ENCODE measurements at places on chromosomes 7 and 10.

GRCh38 chr10:36448760-36449691 is 676.4 kb upstream of the ANKRD30A start:
- no peak overlapping the region for H3K4me3 ChIP-seq
- no peaks in the 10 kb centered on the region for H3K27me3 ChIP-seq

- no peaks in the 10 kb centered on the region for H3K4me1 ChIP-seq
- no peaks in the 10 kb centered on the region for H3K36me3 ChIP-seq
- H3K27me3 ChIP-seq, result no peaks in the 10 kb centered on the region
- no peak for DNase-seq
- H3K27ac ChIP-seq, result no peak overlapping the region
- no peak overlapping the region for H3K4me3 ChIP-seq
Measured at GRCh38 chr10:4931587-4931986, 31.6 kb upstream of the AKR1C1 start.

- no peak for DNase-seq
- no peaks in the 10 kb centered on the region for H3K4me1 ChIP-seq
- H3K4me3 ChIP-seq, result no peak overlapping the region
- no peaks in the 10 kb centered on the region for H3K27me3 ChIP-seq
Measured at GRCh38 chr7:18703685-18704084, 208.1 kb downstream of the HDAC9 start.

DNA sequence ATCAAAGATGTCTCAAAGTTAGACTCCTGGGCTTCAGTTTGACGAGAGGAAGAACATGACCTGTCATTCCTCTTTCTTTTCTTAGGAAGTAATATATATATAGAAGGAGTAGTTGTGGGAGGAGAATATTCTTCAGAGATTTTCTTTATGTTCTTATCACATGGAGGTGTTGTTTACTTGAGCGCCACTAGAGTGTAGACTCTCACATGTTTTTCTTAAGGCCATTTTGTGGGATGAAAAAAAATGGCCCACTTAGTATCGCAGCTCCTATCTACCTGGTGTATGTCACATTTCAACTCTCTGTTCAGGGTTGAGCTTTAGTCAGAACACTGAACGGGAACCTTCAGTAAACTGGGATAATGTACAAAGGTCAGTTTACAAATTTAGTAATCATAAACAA is 645.2 kb downstream of the PHTF2 start:
- H3K4me3 ChIP-seq, result no peak overlapping the region
- no peaks in the 10 kb centered on the region for H3K36me3 ChIP-seq
- H3K4me1 ChIP-seq, result no peaks in the 10 kb centered on the region
- DNase-seq, result no peak
- H3K27ac ChIP-seq, result no peak overlapping the region
- H3K27me3 ChIP-seq, result no peaks in the 10 kb centered on the region

- H3K27ac ChIP-seq, result no peak overlapping the region
- no peaks in the 10 kb centered on the region for H3K4me1 ChIP-seq
- H3K27me3 ChIP-seq, result no peaks in the 10 kb centered on the region
- no peak overlapping the region for H3K4me3 ChIP-seq
- H3K36me3 ChIP-seq, result no peaks in the 10 kb centered on the region
Measured at GRCh38 chr10:128549101-128549608, 422.9 kb upstream of the MKI67 start.

GRCh38 chr7:13988065-13988464 is 1.4 kb downstream of the ETV1 start:
- H3K27ac ChIP-seq, result no peak overlapping the region
- H3K27me3 ChIP-seq, result no peaks in the 10 kb centered on the region
- H3K4me1 ChIP-seq, result no peaks in the 10 kb centered on the region
- DNase-seq, result no peak
- no peak overlapping the region for H3K4me3 ChIP-seq
